Right atrium auricular region (tissue), 2 donors: ENCODE measurements at places on chromosomes 16 and 17.
A peak's percentile ranks its signal among the peaks of the same experiment; 100 is the strongest.

DNA sequence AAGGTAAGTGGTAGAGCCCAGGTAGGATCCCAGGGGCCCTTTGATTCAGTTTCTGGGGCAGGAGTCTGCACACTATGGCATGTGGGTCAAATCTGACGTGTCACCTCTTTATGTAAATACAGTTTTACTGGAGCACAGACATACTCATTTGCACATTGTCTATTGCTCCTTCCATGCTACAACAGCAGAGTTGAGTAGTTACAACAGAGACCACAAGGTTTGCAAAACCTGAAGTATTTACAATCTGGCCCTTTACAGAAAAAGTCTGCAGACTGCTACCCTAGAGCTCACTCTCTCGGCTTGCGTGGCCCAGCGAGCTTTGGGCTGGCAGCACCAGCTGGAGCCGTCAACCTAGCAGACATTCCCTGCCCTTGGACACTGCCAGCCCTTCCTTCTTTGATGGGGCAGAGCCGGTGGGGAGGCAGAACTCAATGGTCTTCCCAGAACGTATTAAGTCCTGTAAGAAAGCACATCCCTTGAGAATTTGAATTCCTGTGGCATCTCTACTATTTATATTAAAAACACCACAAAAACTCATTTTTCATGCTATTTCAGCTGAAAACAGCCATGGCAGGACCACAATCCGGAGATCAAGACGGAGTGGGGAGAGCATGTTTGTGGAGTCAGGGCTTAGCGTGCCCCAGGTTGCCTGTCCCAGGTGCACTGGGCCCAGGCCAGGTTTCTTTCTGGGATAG lies 133.1 kb upstream of the NUDT7 start:
- H3K4me3 ChIP-seq: no peak overlapping the region
- no peak for DNase-seq
- no peaks in the 10 kb centered on the region for H3K4me1 ChIP-seq
- H3K27me3 ChIP-seq: no peaks in the 10 kb centered on the region
- no peak overlapping the region for H3K27ac ChIP-seq
- no peaks in the 10 kb centered on the region for H3K36me3 ChIP-seq

DNA sequence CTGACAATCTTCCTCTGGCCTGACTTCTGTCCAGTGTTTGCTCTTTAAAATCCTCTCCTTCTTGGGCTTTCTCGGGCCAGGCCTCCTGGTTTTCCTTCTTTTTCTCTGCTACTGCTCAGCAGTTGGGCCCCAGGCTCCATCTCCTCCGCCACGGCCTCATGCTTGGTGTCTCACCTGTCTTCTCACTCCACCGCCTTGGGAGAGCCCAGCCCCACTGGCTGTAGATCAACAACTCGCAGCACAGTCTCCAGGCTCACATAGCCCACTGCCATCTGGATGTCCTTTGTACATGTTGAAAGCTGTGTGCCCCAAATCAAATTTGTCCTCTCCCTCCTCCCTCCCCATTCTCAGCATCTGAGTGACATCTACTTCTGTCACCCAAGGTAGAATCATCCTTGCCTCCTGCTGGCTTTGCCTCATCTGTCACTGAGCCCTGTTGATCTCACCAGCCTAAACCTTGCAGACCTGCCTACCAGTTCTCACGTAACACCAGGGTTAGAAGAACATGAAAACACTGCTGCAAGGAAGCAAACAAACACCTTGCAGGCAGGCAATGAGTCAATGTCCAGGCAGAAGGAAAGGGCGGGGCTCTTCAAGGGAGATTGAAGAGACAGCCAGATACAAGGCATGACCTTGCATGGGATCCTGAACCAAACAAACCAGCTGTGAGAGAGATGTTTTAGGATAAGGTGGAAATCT lies 103.2 kb upstream of the SMURF2 start:
- H3K36me3 ChIP-seq: peaks cover 14% of the 10 kb centered on the region
- no peaks in the 10 kb centered on the region for H3K4me1 ChIP-seq

DNA sequence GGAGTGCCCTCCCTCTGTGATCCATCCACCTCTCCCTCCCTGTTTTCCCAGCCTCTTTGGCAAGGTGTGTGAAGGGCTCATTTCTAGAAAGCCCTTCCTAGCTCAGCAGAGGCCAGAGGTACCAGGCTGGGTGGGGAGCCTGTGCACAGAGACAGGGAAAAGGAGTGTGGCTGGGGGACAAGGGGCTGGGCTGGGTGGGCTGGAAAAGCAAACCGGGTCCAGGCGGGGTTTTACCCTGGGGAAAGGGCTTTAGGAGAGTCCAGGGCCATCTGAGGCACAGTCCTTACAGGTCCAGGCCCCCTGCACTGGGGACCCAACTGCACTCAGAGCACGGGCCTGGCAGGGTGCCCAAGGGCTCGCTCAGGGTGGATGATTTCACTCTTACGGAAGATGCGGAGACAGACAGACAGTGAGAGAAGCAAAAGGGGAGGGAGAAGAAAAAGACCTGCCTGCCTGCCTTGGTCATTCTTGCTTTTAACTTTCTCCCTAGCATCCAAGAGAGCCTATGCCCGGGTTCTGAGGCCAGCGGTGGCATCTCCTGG lies 7.0 kb downstream of the CRHR1 start:
- no peaks in the 10 kb centered on the region for H3K36me3 ChIP-seq
- no peak for DNase-seq
- H3K4me1 ChIP-seq: no peaks in the 10 kb centered on the region
- no peaks in the 10 kb centered on the region for H3K27me3 ChIP-seq
- no peak overlapping the region for H3K4me3 ChIP-seq

DNA sequence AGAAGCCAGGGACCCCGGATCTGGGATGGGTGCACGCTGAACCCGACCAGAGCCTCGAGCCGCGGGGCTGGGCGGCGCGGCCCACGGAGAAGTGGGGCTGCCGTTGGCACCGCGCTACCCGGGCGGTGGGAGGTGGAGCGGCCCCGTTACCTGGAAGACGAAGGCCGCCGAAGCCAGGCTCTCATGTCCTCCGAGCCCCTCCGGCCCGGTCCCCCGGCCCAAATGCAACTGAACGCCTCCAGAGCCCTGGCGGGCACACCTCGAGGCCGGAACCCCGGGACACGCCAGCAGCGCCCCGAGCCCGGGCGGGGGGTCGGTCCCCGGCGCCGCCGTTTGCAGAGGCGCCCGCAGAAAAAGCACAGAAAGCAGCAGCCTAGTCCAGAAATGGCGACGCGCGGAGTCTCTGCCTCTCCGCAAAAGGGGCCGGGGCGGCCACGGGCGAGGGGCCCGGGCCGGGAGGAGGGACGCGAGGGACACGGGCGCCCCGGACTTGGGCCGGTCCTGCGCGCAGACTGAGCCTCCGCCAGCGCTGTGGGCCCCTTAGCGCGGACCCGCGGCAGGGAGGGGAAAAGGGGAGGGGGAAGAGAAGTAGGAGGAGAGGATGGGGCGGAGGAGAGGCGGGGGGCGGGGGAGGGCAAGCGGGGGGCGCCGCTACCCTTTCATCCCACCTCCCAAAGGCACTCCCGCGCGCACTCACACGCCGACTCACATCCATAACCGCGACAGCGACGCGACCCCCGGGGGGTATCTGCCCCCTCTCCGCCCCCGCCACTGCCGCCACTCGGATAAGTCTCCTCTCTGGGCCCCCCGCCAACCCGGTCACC lies 1.4 kb downstream of the AXIN2 start:
- H3K27me3 ChIP-seq: no peaks in the 10 kb centered on the region
- H3K27ac ChIP-seq: no peak overlapping the region
- H3K4me3 ChIP-seq: peak overlapping the region; percentile 82
- H3K36me3 ChIP-seq: peaks cover 8% of the 10 kb centered on the region
- peaks cover 13% of the 10 kb centered on the region for H3K4me1 ChIP-seq

GRCh38 chr16:15996432-15997109 lies 47.2 kb downstream of the ABCC1 start:
- peak; percentile 82 for DNase-seq
- H3K4me3 ChIP-seq: no peak overlapping the region
- H3K4me1 ChIP-seq: no peaks in the 10 kb centered on the region
- no peaks in the 10 kb centered on the region for H3K27me3 ChIP-seq

DNA sequence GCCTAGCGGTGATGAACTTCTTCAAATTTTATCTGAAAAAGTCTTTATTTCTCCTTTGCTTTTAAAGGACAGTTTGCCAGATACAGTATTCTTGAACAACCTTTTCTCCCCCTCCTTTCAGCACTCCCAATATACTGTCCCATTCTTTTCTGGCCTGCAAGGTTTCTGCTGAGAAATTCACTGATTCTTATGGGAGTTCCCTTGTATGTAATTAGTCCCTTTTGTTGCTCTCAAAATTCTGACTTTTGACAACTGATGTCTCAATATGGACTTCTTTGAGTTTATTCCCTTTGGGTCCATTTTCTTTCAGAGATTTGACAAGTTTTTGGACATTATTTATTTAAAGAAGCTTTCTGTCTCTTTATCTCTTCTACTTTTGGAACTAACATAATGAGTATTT lies 39.4 kb downstream of the SDR42E1 start:
- H3K27me3 ChIP-seq: no peaks in the 10 kb centered on the region
- H3K36me3 ChIP-seq: no peaks in the 10 kb centered on the region
- no peaks in the 10 kb centered on the region for H3K4me1 ChIP-seq

GRCh38 chr17:59668816-59669215 lies 38.4 kb downstream of the PTRH2 start:
- H3K4me3 ChIP-seq: no peak overlapping the region
- H3K4me1 ChIP-seq: peaks cover 10% of the 10 kb centered on the region
- H3K27ac ChIP-seq: no peak overlapping the region
- no peaks in the 10 kb centered on the region for H3K27me3 ChIP-seq
- no peak for DNase-seq

DNA sequence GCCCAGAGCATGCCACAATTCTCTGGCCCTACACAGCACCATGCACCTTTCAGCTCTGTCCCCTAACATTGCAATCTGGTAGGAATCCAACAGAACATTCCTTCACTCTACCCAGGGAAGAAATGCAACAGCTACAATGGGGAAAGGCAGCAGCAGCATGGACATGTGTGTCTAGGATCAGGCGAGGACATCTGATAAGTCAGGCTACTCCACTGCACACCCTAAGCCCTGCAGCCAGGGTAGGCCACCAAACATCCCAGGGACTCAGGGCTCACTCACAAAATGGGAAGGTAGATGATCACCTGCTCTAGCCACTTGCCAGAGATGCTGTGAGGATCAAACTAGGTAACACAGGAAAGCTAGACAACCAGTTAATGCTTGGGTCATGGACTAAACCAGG lies 5.1 kb downstream of the RANBP10 start:
- H3K27me3 ChIP-seq: no peaks in the 10 kb centered on the region
- DNase-seq: no peak
- no peak overlapping the region for H3K27ac ChIP-seq
- peaks cover 17% of the 10 kb centered on the region for H3K36me3 ChIP-seq
- peaks cover 22% of the 10 kb centered on the region for H3K4me1 ChIP-seq
- H3K4me3 ChIP-seq: no peak overlapping the region
